ENCODE measurements at places on chromosomes 2 and 18.

DNA sequence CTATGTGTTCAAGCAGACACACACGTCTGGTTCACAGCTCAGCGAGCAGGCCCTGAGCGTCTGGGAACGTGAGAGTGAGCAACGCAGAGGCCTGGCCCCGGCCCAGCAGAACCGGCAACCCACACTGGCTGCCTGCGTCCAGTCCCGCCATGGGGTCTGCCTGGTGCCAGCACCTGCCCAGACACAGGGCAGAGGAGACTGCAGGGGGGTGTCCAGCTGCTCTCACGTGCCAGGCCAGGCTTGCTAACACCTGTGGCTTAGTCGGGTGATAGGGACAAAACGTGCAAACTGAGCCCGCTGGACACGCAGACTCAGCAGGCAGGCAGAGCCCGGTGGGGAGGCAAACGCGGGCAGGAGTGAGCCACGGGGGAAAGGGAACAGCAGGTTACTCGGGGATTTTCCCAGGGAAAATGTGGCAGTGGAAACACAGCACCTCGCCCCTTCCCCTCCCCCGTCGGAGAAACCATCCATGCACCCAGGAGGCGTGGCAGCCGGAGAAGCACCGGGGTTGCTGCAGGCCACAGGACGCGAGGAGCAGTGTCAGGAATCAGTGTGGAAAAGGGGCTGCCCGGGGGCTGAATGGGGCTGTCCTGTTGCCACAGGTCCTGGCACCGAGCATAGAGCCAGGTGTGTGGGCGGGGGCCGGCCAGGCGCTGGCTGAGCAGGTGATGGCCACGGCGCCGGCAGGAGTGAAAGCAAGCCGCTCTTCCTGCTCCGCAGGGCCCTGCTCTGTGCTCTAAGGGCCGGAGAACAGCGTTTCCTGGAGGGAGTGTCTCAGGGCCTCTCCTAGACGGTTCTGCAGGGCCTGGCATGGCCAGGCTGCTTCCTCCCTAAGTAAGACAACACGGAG is 154.7 kb downstream of the HDAC4 start:
- peak; percentile 68 for DNase-seq

DNA sequence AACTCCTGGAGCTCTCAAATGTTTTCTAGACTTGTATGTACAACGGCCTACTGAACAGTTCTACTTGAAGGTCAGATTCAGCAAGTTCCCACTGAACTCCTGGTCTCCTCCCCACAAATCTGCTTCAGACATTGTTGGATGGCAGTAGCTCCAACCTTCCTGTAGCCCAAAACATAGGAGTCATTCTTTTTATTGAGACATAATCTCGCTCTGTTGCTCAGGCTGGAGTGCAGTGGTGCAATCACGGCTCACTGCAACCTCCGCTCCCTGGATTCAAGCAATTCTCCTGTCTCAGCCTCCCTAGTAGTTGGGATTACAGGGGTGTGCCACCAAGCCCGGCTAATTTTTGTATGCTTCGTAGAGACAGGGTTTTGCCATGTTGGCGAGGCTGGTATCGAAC is 47.3 kb downstream of the QPCT start:
- DNase-seq = no peak

- no peak for DNase-seq
Measured at GRCh38 chr18:59400407-59400806, 41.3 kb upstream of the LMAN1 start.

- no peak for DNase-seq
Measured at GRCh38 chr2:6074089-6074643, 382.0 kb downstream of the SOX11 start.

GRCh38 chr2:7722212-7722910 is 805.1 kb downstream of the RNF144A start:
- DNase-seq = no peak

GRCh38 chr2:217599906-217600305 is 402.9 kb downstream of the TNS1 start:
- DNase-seq = no peak

- no peak for DNase-seq
Measured at GRCh38 chr2:138125306-138126288, 161.3 kb downstream of the HNMT start.

GRCh38 chr2:48651158-48651790 is 33.6 kb downstream of the GTF2A1L start:
- DNase-seq = no peak

DNA sequence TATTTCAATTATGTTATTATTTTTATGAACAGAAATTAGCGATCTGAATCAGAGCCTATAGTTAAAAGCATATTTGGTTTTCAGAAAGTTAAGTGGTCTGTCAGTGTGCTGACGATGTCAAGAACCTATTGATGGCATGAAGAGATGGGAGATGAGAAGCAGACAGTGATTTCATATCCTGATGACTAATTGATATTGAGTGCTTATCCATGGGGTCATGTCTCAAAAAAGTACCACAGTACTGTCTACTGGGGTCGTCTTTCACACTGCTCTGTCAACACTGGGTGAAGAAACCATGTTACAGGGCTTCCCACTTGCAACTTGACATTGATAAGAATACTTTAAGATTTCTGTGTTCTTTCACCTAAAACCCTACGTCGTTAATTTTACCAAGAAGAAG is 297.1 kb downstream of the AFF3 start:
- DNase-seq = no peak

DNA sequence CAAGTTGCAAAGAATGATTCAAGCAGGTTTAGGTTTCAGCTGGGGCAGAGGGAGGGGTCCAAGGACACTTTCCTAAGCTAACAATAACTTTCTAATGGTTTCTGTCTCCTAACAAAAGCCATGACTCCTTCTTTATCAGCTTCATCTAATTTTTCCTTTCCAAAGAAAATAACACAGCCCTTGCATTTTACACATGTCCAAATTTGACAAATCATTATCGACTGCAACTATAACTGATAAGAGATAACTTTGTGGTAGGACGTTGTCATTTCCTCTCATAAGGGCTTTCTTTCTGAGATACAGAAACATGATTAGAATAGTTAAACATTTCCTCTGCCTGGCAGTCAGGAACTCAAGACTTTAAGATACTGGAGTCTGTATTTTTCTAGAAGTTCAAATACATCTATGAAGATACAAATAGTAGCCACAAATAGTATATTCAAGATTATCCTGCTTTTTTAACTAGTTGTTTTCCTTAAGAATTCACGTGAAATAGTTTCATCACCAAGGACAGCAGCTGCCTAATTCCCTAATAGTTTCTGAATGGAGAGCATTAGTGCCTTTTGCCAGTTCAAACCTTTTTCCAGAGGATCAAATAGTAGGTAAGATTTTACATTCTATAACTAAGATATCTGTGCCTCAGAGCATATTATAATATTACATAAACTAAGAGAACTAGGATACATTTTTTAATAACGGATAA is 263.2 kb downstream of the EXOC6B start:
- no peak for DNase-seq

DNA sequence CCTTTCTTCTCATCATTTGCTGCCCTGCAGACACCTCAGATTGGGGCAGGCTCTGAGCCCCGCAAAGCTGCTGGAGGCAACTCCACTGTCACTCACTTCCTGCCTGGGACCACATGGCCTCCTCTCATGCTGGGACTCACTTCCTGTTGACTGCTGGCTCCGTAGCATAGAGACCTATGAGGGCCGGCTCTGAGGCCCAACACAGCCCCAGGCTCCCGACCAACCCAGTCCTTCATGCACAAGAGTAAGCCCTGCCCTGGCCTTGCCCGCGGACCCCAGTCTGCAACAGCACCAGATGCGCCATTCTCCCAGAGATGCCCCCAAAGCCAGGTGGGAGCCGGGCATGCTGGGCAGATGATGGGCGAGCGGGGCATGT is 55.7 kb downstream of the DNMT3A start:
- peak; percentile 45 for DNase-seq

DNA sequence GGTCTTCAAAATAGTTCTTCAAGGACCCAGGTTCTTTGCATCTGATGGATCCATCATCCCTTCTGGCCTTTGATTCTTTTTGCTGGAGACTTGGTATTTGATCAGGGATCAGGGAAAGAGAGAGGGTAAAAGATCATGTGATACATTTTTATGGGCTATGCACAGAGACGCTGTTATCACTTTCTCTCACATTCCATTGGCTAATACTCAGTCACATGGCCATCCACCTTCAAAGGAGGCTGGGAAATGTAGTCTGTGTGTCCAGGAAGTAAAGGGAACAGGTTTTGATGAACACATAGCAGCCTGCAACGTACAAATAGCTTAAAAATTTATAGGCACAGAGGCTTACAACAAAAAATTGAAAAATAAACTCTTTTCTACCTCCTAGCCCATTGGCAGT is 629.6 kb upstream of the FANCL start:
- DNase-seq = no peak

DNA sequence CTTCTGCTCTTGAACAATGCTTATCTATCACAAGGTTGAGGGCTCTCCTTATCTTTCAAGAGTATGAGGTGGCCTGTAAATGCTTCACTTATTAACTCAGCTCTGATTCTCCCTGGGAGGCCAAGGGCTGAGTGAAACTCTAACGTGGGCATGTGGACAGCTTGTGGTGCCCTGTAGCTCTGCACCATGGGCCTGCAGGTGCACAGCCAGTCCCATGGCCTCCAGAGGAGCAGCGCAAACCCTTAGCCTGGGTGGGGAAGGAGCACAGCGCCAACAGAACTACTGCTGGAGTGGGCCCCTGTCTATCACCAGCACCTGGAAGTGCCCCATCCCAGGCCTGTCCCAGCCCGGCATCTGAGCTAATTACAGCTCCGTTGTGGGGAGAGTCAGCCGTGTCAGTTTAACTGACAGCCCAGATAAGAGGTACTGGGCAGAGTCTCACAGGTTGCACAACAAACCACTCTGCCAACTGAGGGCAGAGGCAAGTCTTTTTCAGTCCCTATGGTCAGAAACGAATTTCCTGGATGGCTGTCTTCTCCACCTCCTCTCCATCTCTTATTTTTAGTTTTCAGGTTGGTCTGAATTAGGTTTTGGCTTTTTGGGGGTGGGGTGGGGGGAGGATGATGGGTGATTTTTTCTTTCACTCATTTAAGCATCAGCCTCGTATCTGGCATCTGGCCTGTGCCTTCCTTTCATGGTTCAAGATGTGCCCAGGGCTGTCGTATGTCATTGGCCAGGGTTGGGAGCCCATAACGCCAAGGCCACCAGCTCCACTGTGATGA is 219.5 kb downstream of the BCL2 start:
- peak; percentile 77 for DNase-seq

GRCh38 chr2:17822445-17823117 is 6.3 kb downstream of the MSGN1 start:
- DNase-seq = no peak

- no peak for DNase-seq
Measured at GRCh38 chr2:171741189-171741588, 53.9 kb downstream of the DYNC1I2 start.

DNA sequence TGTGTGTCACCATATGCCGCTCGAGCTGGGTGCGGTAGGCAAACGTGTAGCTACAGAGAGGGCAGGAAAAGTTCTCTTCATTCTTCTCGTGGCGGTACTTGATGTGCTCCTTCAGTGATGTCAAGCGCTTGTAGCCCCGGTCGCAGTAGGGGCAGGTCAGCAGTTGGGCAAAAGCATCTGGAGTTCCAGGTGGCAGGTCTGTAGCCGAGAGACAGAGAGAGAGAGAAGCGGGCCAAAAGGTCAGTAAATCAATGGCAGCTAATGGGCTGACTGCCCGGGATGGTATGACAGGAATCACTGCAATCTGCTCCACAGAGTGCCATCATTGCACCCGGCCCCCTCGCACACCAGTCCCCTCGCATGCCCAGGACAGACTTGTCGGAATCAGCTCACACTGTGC is 116.0 kb downstream of the ZEB2 start:
- no peak for DNase-seq

DNA sequence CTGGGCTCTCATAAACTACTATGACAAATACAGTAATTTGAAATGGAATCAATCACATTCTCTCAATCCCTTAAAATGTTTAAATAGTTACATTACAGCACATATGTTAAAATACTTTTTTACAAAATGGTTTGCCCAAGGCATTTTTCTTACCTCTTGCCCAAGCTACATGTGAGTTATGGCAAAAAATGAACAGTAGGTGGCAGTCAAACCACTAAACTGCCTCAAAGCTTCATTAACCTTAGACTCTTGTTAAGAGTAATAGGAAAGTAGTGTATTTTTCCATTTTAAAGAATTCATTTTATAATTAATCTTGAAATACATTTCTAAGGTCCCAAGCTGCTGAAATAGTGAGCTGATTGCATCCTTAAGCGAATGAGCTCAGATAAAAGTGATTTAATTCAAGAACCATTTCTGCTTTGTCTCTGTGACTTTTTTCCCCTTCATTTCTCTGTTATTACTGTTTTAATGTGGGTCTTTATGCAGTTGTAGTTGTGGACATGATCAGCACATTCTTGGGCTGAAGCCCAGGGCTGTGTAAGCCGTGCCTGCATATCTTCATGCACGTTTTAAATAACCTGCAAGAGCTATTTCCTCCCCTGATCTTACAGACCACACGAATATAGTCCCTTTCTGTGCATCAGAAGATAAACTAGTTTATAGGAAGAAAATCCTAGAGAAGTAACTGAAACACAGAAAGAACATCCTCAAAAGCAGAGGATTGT is 311.8 kb downstream of the LNPK start:
- DNase-seq = no peak

DNA sequence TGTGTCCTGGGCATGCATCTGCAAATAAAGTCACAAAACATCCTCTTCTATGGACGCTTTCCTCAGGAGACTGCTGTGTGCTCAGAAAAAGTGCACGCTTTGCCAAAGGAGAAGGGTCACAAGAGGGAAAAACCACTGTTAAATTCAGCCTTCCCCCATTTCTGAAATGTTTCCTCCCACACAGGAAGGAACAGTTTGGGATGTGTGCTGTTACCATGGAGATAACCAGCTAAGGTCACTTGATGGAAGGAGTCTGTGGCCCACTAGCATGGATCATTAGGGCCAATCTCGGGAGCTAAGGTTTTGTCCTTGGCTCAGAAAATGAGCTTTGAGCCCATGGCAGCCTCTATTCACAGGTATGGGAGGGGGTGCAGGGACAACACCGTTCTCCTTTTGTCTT is 5.6 kb downstream of the KCNE4 start:
- no peak for DNase-seq

GRCh38 chr2:12862541-12862940 is 145.8 kb downstream of the TRIB2 start:
- DNase-seq = no peak

DNA sequence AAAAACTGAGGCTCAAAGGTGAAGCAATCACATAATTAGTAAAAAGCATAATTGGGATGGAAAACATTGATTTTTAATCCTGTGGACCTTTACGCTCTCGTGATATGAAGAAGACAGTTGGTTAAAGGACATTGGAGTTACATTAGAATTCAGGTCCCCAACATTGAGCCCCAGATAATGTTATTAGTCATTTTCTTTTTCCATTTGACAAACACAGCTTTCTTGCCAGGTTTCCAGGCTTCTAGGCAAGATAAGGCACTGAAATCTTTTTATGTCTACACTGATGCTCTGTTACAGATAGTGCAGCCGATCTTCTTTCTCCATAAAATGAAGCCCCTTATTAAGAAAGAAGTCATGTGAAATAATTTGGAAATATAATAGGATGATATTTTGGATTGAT is 38.5 kb downstream of the MYO3B start:
- DNase-seq = no peak

- DNase-seq = no peak
Measured at GRCh38 chr2:100554798-100555407, 7.9 kb upstream of the PDCL3 start.

Measured in left colon (tissue), 2 donors.